Activated T-helper 9 cell treated with anti-CD3 and anti-CD28 coated beads, Interleukin-2, amount 50 U/mL, for 16 hours (primary cell): ENCODE measurements at places on chromosomes 6 and 20.

GRCh38 chr6:93801101-93801847, 381.9 kb upstream of the EPHA7 start:
- no peak for DNase-seq

- DNase-seq = no peak
Measured at GRCh38 chr20:50278684-50279531, 88.3 kb downstream of the CEBPB start.

DNA sequence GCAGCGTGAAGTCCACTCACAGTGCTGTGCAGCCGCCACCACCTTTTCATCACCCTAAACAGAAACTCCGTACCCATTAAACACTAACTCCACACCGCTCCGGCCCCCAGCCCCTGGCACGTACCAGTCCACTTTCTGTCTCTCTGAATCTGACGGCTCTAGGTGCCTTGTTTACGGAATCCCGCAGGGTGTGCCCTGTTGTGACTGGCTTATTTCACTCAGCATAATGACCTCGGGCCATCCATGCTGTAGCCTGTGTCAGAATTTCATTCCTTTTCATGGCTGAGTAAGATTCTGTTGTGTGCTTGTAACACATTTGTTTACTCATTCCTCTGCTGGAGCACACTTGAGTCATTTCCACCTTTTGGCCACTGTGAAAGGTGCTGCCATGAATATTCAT, 18.0 kb downstream of the TCFL5 start:
- DNase-seq = no peak

GRCh38 chr6:125793863-125794262, 3.1 kb downstream of the NCOA7 start:
- no peak for DNase-seq

- DNase-seq = no peak
Measured at GRCh38 chr6:16953905-16954304, 147.9 kb upstream of the STMND1 start.

DNA sequence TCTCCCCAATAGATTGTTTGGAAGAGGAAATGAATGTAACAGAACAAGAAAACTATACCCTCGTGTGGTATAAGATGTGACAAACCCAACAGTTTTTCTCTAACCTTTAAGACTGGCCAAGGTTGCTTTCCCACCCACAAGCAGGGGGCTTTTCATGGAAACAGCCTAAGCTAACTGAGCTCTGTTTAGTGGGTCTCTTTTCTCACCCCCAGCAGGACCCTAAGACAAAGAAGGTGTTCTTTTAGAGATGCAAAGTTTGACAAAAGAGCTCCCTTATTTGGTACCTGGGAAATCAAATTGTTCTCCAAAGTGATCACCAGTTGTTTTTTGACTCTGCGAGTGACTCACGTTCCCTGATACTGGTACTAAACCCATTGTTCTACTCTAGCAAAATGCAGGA, 59.1 kb downstream of the MBOAT1 start:
- DNase-seq = no peak

DNA sequence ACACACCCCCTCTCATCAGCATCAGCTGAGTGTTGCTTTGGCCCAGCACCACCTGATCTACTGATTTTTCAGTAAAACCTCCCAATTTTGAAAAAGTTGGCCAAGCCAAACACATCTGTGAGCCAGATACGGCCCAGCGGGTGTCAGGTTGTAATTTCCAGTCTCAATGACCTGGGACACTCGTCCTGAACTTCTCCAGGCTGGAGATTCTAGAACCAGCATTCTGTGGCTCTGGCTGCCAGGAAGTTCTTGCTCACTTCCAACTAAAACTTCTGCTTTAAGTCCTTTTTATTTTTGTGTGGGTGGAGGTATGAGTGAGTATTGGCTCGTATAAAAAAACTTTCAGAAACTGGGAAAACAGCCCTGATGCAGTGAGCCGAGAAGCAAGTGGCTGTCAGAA, 5.1 kb downstream of the KIAA1755 start:
- DNase-seq = no peak

GRCh38 chr6:149026530-149026942, 279.7 kb downstream of the UST start:
- DNase-seq = no peak

DNA sequence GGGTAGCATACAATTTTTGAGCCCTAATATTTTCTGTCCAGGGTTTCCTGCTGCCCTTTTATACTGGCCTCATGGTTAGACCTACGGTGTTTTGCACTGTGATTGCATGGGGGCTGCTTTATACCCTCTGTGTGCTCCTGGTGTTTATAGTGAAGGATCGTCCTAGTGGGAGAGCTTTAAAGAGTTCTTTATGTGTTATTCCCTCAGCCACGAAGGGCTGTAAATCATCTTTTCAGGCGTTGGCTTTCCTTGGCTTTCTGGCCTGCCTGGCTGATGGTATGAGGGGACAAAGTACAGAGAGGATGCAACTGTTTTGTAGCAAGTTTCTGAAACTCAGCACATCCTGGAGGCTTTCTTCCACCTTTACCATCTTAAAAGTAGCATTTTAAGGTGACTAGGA, 464.3 kb downstream of the EPM2A start:
- no peak for DNase-seq

GRCh38 chr6:5179917-5180316, 80.8 kb downstream of the LYRM4 start:
- DNase-seq = no peak

- DNase-seq = no peak
Measured at GRCh38 chr6:15689586-15690482, 27.0 kb upstream of the DTNBP1 start.

- DNase-seq = no peak
Measured at GRCh38 chr6:120774275-120774674, 560.0 kb downstream of the TBC1D32 start.

DNA sequence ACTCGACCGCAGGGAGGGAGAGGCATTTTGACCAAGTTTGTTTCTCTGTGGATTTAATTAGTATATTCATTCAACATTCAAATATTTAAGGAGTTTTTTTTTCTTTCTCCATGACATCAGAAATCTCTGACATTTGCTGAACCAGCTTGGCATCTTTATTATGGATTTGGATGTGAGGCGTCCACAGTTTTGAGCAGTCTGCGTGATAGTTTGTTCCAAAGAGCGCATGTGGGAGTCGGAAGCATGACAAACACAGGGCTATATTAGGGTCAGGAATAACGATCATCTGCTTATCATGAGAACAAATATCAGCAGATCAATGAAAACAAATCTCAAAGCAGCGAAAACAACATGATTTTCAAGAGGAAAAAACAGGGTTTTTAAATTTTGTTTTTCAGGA, 373.2 kb downstream of the CDH4 start:
- no peak for DNase-seq

- peak; percentile 29 for DNase-seq
Measured at GRCh38 chr20:57708694-57709673, 831 bp downstream of the PMEPA1 start.

DNA sequence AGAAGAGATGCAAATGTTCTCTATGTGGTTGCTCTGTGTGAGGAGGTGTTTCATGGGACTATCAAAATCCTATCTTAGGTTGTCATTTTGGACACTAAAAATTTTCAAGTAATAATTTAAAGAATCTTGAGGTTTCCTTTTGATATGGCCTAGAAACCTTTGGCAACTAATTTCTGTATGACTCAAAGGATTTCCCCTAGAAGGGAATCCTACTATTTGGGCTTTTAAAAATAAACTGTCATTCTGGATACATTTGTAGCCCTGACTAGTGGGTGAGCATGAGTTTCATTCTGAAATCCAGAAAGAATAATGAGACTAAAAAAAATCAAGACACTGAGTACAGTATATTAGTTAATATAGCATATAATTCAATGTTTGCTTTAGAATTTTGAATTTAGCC, 25.5 kb upstream of the RAB23 start:
- DNase-seq = no peak

GRCh38 chr6:145137425-145137824, 597.9 kb downstream of the EPM2A start:
- no peak for DNase-seq

- DNase-seq = no peak
Measured at GRCh38 chr6:113669606-113670005, 187.5 kb upstream of the MARCKS start.

- no peak for DNase-seq
Measured at GRCh38 chr20:39800111-39800510, 838.0 kb downstream of the DHX35 start.

DNA sequence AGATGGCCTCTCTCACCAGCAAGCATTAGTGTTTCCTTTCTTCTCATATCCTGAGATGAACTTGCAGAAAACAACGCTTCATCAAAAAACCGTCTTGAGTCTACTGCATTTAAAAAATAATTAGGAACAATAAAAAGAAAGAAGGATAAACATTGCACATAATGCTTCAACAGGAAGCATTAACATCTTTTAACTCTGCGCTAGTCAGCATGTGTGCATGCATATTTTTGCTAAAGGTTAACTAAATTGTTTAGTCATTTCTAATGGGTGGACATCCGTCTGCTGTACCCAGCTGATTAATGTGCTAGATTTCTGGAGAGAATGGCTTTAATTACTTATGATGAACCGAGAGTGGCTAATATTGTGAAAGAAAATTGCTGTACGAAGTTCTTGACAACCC, 349.3 kb downstream of the SOX4 start:
- DNase-seq = no peak

GRCh38 chr20:45861221-45862075, 4.0 kb downstream of the ZSWIM3 start:
- DNase-seq = no peak

- no peak for DNase-seq
Measured at GRCh38 chr6:159966981-159967380, 1.9 kb upstream of the IGF2R start.

- DNase-seq = no peak
Measured at GRCh38 chr6:26571592-26572296, 25.0 kb upstream of the ABT1 start.

DNA sequence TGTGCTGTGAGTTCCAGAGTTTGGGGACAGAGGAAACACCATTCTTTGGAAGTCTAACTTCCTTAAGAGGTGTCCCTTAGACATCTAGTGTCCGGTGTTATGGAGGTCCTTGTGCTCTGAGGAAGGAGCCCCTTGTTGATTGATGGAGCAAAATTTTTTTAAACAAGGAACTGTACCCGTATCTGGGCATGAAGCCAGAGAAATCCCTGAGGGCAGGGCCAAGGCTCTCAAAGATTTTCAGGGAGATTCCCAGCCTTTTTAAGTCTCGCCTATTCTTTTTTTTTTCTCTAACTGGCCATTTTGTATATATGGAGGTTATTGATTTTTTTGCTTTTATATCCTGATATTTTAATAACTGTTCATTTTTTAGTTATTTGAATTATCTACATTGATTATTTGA, 45.9 kb downstream of the TRIM38 start:
- DNase-seq = no peak

DNA sequence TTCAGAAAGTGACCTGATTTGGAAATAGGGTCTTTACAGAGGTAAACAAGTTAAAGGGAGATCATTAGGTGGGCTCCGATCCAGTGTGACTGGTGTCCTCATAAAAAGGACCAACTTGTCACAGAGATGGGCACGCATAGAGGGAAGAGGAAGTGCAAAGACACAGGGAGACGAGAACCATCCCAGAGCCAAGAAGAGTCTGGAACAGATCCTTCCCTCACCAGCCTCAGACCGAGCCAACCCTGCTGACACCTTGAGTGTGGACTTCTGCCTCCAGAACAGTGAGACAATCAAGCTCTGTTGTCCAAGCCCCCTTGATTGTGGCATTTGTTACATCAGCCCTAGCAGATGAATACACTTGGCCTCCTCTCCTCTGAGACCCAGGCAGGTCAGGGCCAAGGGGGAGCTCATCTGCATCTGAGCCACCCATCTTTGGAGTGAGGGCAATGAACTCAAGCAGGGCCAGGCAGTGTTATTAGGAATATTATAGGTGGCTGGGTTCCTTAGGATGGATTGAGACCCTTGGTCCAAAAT, 22.2 kb upstream of the SCML4 start:
- DNase-seq = no peak

DNA sequence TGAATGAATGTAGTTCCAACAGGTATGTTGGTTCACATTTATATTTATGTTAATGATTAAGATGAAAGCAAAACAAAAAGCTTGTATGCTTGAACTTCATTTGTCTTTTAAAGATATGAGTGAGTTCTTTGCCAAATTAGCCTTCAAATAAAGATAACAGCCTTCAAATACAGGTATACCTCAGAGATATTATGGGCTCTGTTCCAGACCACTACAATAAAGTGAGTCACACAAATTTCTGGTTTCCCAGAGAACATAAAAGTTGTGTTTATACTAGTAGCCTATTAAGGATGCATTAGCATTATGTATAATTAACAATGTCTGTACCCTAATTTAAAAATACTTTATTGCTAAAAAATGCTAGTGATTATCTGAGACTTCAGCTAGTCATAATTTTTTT, 245.3 kb upstream of the MAN1A1 start:
- no peak for DNase-seq

- no peak for DNase-seq
Measured at GRCh38 chr6:40986921-40987819, 51.9 kb downstream of the UNC5CL start.

DNA sequence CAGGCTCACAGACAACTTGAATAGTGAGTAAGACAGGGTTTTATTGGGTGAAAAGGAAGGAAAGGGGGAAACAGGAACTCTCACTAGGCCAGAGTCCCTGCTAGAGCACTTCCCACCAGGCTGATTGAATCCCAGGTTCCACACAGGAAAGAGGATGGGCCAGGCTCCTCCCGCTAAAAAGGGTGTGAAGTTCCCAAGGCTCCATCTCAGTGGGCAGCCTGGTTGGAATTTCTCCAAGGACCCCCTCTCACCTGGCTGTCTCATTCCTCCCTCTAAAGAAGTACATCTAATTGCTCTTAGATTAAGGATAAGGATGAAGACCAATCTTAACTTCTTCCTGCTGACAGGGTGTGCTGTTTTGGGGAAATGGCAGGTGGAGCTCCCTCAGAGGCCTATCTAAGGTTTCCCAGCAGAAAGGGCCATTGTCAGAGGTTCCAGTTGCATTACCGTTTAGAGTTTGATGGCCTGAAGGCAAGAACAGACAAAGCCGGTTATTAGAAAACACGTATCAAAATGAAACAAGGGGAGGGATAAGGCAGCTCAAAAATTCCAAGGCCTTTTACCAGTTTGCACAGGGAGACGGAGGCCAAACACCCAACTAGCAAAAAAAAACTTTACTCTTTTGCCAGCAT, 21.5 kb downstream of the COL19A1 start:
- no peak for DNase-seq

DNA sequence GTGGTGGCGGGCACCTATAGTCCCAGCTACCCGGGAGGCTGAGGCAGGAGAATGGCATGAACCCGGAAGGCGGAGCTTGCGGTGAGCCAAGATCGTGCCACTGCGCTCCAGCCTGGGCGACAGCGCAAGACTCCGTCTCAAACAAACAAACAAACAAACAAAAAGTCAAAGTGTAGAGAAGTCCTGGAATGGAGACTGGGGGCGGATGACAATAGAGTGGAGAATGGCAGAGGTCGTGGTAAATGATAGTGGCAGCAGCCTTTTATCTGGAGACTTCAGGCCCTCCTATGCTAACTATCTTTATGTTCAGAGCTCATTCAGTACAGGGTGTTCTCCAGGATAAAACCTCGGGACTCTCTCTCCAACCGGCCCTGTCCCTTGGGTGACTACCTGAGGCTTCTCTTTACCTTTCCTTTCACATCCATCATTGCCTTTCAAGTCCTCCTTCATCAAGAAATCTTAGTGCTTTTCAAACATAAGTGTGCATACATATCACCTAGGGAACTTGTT, 1.4 kb upstream of the FKBPL start:
- DNase-seq = no peak
